Endothelial cell of umbilical vein (primary cell): ENCODE measurements at places on chromosomes 3 and 15. TPM values are rescaled to one million over a fixed set of nuclear protein-coding genes. Genes with fewer than 3 reads are reported as not detected.

- no peak for DNase-seq
These were observed 414.9 kb downstream of the NAALADL2 start for GRCh38 chr3:175274056-175274455.

GRCh38 chr3:189789432-189789831 is 158.2 kb downstream of the TP63 start:
- no peak for DNase-seq

DNA sequence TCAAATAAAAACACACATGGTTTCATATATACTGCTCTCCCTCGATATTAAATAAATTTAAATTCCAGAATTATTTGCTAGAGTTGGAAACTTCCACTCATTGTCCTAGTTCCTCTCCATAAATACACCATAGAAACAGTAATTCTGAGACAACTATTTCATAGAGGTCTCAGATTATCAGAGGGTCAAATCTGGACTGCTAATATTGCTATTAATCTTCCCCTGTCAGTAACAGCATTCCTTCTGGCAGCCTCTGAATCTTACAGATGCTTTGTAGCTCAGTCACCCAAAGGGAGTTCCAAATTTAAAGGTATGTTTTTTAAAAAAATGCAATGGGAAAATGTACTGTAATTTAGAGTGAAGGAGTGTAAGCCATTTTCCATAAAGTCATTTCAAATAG is 428.8 kb downstream of the PYDC2 start:
- DNase-seq, result no peak

Gene KCNMB3
- total RNA-seq, result 1.7 and 2.3 TPM in 2 replicates

Gene SLC15A2
- 0.11 and 0.60 TPM in 2 replicates for total RNA-seq

GRCh38 chr15:83449250-83449671 is 2.1 kb downstream of the SH3GL3 start:
- DNase-seq, result no peak

DNA sequence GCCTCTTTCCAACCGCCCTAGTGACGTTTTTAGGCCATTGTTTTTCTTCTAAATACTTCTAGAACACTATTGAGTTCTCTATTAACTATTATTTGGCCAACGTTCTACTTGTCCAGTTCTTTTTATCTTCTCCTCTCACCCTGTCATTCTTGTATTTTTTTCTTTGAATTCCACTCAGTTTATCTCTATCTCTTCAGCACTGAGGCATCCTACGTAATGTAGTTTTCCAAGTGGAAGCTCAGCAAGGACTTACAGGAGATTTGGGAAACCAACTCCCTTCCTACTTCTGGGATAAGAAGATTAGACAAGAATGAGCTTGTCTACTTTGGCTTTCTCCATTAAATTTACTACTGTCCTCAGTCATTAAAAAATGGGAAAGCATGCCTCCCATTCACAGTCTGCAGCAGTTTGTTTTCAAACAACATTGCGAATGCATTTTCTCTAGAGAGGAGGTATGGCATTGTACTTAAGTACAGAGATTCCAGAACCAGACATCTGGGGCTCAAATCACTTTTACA is 21.3 kb upstream of the NR2F2 start:
- DNase-seq, result no peak

DNA sequence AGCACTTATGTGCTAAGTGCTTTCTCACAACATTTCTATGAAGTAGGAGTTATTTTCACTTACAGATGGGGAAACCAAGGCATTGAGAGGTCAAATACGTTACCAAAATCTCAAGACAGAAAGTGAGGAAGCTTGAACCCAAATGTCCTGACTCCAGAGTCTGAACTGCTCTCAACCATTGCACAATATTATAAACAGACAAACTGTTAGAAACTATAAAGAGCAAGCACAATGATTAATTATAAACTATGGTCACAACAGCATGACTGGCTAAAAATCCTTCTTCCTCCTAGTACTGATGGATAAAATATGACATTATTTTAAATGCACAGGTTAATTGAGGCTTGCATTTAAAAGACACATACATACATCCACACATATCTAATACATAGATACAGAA is 77.9 kb upstream of the ASB14 start:
- no peak for DNase-seq

Gene C3orf33
- 0.74 and 1.7 TPM in 2 replicates for total RNA-seq

Gene PCBP4
- total RNA-seq, result 42.7 and 46.5 TPM in 2 replicates

Gene ERICH6
- not detected in 2 replicates for total RNA-seq

DNA sequence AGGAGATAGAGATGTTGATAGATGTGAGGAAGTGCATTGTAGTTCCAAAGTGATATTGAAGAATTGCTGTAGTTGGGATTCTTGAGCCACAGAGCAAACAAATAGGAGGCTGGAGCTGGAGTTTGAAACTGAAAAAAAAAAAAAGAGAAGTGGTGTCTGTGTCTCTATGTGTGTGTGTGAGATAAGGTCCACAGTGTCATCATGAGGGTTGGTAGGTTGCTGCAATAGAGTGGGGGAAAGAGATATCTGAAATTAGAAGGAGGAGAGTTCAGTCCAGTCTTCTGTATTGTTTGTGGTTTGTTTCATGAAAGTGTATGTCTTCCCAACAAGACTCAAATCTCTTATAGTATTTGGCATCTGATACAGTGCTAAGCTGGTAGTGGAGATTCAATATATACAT is 37.3 kb upstream of the CACNA1D start:
- no peak for DNase-seq

Gene GUCA1C
- not detected in 2 replicates for total RNA-seq

Gene CTXND1
- not detected in 2 replicates for total RNA-seq

Gene C15orf62
- 0.38 and 0.44 TPM in 2 replicates for total RNA-seq

Gene UBA7
- total RNA-seq, result 41.9 and 57.4 TPM in 2 replicates

Gene MESP2
- 0.42 TPM in 1 of 2 replicates, not detected in the other for total RNA-seq

- DNase-seq, result peak; percentile 54
These were observed 254.6 kb downstream of the UACA start for GRCh38 chr15:70508561-70509281.

GRCh38 chr15:76991048-76991447 is 3.9 kb upstream of the PSTPIP1 start:
- no peak for DNase-seq

DNA sequence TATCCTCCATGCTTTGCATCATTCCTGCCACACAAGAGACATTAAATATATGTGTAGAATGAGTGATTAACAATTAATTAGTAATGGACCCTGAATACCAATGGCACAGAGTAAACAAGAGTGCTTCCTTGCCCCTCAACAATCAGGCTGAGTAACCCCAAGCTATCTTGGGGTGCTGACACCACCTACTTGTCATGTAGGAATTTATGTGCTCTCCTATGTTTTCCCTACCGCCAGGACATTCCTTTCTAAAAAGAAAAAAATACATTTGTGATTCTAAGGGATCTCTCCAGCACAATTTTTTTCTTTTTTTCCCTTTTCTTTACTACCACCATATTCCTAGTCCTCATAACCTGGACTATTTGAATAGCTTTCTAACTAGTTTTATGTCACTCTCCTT is 449.1 kb downstream of the MFSD1 start:
- no peak for DNase-seq

Gene PLA2G4E
- total RNA-seq, result not detected in 2 replicates

Gene SOX14
- total RNA-seq, result not detected in 2 replicates

Gene UACA
- 270 and 292 TPM in 2 replicates for total RNA-seq

- DNase-seq, result no peak
These were observed 48.6 kb downstream of the THRB start for GRCh38 chr3:24446032-24446431.
